Upper lobe of left lung (tissue), 6 donors: ENCODE measurements at places on chromosomes 6 and 20.

GRCh38 chr20:58146746-58147140 is 81.7 kb downstream of the ANKRD60 start:
- H3K4me3 ChIP-seq: no peak overlapping the region
- no peak overlapping the region for H3K27ac ChIP-seq
- no peaks in the 10 kb centered on the region for H3K36me3 ChIP-seq
- no peak for DNase-seq
- no peaks in the 10 kb centered on the region for H3K4me1 ChIP-seq

- no peaks in the 10 kb centered on the region for H3K36me3 ChIP-seq
- H3K27me3 ChIP-seq: peaks cover 6% of the 10 kb centered on the region
- DNase-seq: peak; percentile 23
These were observed 2.9 kb downstream of the FAXC start for GRCh38 chr6:99346595-99346994.

DNA sequence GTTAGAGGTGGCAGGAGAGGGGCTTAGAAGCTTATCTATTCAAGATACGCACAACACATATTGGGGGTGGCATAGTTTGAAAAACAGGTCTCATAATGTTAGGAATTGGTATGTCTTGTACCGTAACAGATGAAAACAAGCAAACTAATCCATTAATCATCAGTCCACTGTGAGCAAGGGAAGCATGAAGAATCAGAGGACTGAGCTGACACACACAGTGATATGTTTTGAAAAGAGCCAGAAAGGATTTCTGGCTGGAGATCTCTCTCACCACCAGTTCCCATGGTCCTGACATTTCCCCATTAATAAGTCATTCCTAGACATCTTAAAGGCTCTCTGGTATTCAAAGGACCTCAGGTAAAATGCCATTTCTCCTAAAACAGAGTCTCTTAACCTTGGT is 158.8 kb upstream of the PHACTR1 start:
- H3K4me3 ChIP-seq: no peak overlapping the region
- no peak for DNase-seq
- no peaks in the 10 kb centered on the region for H3K4me1 ChIP-seq
- no peaks in the 10 kb centered on the region for H3K36me3 ChIP-seq
- no peaks in the 10 kb centered on the region for H3K27me3 ChIP-seq

GRCh38 chr6:151690768-151691562 is 116.5 kb upstream of the ESR1 start:
- H3K36me3 ChIP-seq: no peaks in the 10 kb centered on the region
- H3K4me1 ChIP-seq: no peaks in the 10 kb centered on the region
- H3K27me3 ChIP-seq: no peaks in the 10 kb centered on the region
- peak overlapping the region; percentile 52 for H3K27ac ChIP-seq
- DNase-seq: no peak
- peak overlapping the region; percentile 4 for H3K4me3 ChIP-seq

DNA sequence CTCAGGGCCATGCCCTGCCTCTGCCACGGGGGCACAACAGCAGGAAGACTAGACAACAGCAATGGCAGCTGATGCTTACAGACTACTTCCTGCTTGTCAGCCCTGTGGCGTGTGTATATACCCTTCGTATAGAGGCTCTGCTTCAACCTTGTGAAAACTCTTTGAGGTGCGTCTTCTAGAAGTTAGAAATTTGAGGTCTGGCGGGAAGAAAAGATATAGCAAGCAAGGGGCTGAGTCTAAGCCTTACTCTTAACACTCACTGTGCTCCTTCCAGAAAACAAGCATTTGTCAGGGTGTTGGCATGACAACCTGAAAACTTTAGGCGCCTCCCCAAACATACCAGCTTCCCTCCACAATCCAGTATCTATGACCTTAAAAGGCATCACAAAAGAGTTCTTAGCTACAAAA is 33.3 kb downstream of the JPH2 start:
- no peak for DNase-seq
- no peak overlapping the region for H3K4me3 ChIP-seq
- H3K36me3 ChIP-seq: no peaks in the 10 kb centered on the region
- H3K4me1 ChIP-seq: no peaks in the 10 kb centered on the region

- DNase-seq: peak; percentile 35
- no peaks in the 10 kb centered on the region for H3K4me1 ChIP-seq
- no peaks in the 10 kb centered on the region for H3K27me3 ChIP-seq
- no peak overlapping the region for H3K4me3 ChIP-seq
These were observed 30.4 kb downstream of the KCNQ2 start for GRCh38 chr20:63442100-63442493.

GRCh38 chr6:122709922-122710512 is 69.5 kb upstream of the FABP7 start:
- no peak for DNase-seq
- H3K36me3 ChIP-seq: no peaks in the 10 kb centered on the region
- no peaks in the 10 kb centered on the region for H3K4me1 ChIP-seq

- no peak overlapping the region for H3K27ac ChIP-seq
- no peaks in the 10 kb centered on the region for H3K36me3 ChIP-seq
- peak; percentile 21 for DNase-seq
- peaks cover 67% of the 10 kb centered on the region for H3K4me1 ChIP-seq
These were observed 64.3 kb upstream of the CD93 start for GRCh38 chr20:23150304-23151007.

DNA sequence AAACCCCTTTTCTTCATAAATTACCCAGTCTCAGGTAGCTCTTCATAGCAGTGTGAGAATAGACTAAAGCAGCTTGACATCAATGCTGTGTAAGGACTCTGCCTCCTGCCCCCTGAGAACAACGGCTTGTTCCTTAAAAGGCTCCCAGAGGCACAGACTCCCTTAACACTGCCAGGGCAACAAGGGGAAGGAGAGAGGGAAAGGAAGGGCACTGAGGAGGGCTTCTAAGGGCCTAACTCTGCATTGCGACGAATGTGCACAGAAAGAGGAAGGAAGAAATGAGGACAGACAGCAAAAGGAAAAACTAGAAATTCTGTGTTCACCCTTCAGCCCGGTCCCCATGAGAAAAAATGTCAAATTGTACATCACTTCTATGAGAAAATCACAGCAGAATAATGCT is 74.0 kb downstream of the AGPAT4 start:
- DNase-seq: no peak
- H3K27ac ChIP-seq: no peak overlapping the region
- no peaks in the 10 kb centered on the region for H3K4me1 ChIP-seq
- no peaks in the 10 kb centered on the region for H3K27me3 ChIP-seq
- H3K36me3 ChIP-seq: no peaks in the 10 kb centered on the region

DNA sequence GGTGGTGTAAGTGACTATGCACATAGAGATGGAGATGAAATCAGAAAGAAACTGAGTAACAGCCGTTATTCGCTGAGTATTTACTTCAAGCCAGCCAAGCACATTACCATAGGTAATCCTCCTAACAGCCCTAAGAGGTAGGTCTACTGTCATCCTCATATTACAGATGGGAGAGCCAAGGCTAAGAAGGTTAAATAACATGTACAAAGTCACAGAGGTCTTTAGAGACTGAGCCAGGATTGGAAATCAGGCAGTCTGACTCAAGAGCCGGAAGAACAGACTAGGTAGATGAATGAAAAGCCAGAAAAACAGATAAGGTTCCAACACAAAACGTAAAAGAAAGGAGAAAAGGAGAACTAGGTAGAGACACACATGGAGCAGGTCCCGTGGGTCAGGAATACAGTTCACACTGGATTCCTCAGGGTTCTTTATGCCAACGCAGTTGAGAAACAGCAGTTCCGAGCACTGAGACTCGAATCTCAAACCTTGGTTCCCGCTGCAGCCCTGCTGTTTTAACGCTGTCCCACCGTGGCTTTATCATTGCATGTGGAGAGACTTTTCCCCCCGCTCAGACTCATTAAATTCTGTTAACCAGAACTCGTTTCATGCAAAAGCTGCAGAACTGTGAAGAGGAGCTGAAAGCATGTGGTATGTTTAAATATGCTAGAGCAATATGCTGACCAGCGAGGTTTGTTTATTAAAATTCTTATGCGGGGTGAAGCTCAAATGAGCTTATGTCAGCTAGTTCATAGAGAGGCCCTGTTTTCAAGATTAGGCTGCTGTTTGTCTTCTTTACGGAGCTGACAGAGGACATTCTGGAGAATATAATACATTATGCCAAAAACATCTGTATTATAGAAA is 537.9 kb downstream of the CD83 start:
- no peaks in the 10 kb centered on the region for H3K36me3 ChIP-seq
- no peak overlapping the region for H3K27ac ChIP-seq
- H3K27me3 ChIP-seq: no peaks in the 10 kb centered on the region
- DNase-seq: no peak
- H3K4me1 ChIP-seq: peaks cover 9% of the 10 kb centered on the region

DNA sequence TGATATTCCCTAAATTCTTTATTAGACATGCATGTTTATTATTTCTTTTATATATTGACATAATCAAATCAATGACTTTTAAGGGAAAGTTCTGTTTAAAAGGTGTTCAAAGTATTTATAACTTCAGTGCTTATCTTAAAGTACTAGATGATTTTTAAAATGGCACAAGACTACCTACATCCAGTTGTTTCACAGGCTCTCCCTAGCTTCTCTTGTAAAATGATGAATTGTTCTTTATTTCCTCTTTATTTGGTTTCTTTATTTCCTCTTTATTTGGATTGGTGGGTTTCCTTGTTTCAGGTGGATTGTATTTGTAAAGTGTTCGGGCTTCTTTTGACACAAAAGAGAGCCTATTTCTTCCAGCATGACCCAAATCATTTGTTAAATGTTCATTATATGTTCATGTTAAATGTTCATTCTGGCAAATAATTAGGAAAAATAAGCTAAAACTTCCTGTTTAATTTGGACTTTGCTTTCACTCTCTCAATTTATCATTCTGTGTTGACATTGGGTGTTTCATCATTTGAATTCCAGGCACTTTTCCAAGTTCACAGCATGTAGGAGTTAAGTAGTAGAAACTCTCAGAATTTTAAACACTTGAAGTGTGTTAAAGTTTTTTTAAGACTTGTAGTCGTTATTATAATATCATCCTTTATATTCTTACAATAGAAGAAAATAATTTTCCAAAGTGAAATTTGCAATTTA is 24.6 kb downstream of the MLIP start:
- H3K4me1 ChIP-seq: no peaks in the 10 kb centered on the region
- H3K36me3 ChIP-seq: no peaks in the 10 kb centered on the region
- H3K4me3 ChIP-seq: no peak overlapping the region
- H3K27me3 ChIP-seq: no peaks in the 10 kb centered on the region
- no peak for DNase-seq

GRCh38 chr6:115908906-115909559 is 151.7 kb downstream of the FRK start:
- H3K4me1 ChIP-seq: no peaks in the 10 kb centered on the region
- H3K27ac ChIP-seq: no peak overlapping the region
- H3K27me3 ChIP-seq: no peaks in the 10 kb centered on the region
- H3K36me3 ChIP-seq: no peaks in the 10 kb centered on the region
- no peak overlapping the region for H3K4me3 ChIP-seq

DNA sequence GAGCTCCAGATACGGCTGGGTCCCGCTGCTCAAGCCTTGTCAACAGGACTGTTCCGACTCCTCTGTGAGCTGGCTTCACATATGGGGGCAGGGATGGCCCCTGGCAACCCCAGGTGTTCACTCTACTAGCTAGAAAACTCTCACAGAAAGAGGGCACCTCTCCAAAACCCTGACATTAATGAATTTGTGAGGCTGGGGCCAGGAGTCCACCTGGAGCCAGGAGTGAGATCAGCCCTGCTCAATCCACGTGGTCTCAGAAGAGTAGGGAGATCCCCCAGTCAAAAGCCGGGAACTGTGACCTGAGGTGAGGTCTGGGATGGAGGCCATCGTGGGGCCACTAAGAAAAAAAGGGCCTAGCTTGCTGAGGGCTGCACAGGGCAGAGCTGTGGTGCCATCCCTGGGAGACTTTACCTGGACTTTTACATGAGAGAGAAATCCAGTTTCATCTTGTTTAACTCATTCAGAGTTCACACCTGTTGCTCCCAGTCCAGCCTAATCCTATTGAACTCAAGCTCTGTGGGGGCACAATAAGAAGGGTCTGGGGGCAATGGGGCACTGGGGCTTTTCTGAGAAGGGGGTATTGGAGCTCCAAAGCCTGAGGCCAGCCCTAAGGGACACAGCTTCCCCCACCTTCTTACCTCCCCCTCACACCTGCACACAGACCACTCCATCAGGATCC is 144.3 kb upstream of the MLN start:
- H3K27me3 ChIP-seq: no peaks in the 10 kb centered on the region
- no peak overlapping the region for H3K27ac ChIP-seq
- H3K36me3 ChIP-seq: no peaks in the 10 kb centered on the region

- no peak for DNase-seq
- no peak overlapping the region for H3K4me3 ChIP-seq
These were observed 207.9 kb downstream of the GMPR start for GRCh38 chr6:16446273-16446672.

DNA sequence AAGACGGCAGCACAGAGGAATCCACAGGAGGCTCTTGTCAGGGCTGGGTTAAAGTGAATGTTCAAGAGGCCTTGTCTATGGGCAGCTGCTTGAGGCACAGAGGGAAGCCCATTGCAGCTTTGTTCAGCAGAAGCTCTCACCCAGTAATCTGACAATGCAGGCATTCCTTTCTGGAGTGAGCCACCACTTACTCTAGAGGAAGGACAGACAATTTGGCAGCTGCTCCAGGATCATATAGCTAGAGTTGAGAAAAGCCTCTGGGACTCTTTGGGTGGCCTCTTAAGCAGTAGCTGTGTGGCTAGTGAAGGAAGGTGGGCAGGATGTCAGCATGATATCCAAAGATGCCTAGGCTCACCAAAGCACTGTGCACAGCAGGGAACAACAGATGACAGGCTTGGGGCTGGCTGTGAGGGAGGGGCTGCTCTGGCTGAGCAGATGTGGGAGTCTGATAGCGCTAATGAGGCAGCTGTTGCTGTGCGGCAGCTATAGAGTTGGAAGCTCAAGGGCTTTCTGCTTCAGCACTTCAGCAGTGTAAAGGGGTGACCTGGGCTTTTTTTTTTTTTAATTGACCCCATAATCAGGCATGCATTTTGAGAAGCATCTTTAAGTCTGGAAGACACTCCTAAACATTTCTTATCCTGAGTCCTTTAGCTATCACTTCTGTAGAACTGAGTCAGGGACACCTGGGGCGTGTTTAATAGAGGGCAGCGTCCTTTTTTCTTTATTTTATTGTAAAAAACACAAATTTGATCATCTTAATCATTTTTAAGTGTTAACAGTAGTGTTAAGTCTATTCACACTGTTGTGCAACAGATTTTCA is 27.2 kb downstream of the CMTR1 start:
- H3K4me1 ChIP-seq: no peaks in the 10 kb centered on the region
- no peak overlapping the region for H3K4me3 ChIP-seq
- peaks cover 95% of the 10 kb centered on the region for H3K36me3 ChIP-seq
- H3K27me3 ChIP-seq: no peaks in the 10 kb centered on the region
- no peak overlapping the region for H3K27ac ChIP-seq

- H3K36me3 ChIP-seq: no peaks in the 10 kb centered on the region
- no peak overlapping the region for H3K4me3 ChIP-seq
- peak overlapping the region; percentile 93 for H3K27ac ChIP-seq
- H3K4me1 ChIP-seq: peaks cover 88% of the 10 kb centered on the region
These were observed 39.7 kb downstream of the ZMYND8 start for GRCh38 chr20:47316776-47317126.

- H3K27ac ChIP-seq: no peak overlapping the region
- no peaks in the 10 kb centered on the region for H3K36me3 ChIP-seq
- H3K27me3 ChIP-seq: no peaks in the 10 kb centered on the region
- H3K4me1 ChIP-seq: no peaks in the 10 kb centered on the region
- DNase-seq: peak; percentile 63
- no peak overlapping the region for H3K4me3 ChIP-seq
These were observed 10.9 kb upstream of the MRGBP start for GRCh38 chr20:62785393-62785792.
